ENCODE measurements at places on chromosomes 2 and 18.
A peak's percentile ranks its signal among the peaks of the same experiment; 100 is the strongest.

DNA sequence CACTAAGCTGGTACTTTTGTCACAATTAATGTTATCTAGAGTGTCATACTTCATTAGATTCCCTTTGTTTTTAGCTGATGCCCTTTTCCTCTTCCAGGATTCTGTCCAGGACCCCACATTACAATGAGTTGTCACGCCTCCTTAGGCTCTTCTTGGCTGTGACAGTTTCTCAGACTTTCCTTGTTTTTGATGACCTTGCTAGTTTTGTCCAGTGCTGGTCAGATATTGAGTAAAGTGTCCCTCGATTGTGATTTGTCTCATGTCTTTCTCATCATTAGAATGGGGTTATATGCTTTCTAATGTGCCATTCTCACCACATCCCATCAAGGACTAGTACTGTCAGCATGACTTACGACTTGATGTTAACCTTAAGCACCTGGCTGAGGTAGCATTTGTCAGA is 162.3 kb downstream of the FHOD3 start:
- no peak for DNase-seq

DNA sequence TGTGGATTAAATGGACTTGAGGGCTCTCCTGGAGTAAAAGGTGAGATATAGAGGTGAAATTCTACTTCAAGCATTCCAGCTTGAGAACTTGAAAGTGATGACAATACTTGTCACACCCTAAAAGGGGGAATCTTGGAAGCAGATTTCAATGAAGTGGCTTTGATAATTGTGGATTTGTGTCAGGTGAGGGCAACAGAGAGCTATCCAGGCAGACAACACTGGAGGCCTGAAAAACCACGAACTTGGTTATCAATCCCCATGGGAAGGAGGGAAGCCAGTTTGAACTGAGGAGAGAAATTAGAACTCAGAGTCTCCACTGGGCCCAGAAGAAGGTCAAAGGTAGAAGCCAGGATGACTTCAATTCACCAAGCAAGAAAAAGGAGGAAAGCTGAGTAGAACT is 263.9 kb downstream of the FIGN start:
- DNase-seq = no peak

- DNase-seq = peak; percentile 90
Measured at GRCh38 chr2:227717687-227718567, at the start of gene SLC19A3. TSS of gene SLC19A3 (minus strand) at chr2:227718028. CDS start at chr2:227702318, 15,710 bp downstream.

- DNase-seq = no peak
Measured at GRCh38 chr2:29394981-29395350, 279.8 kb downstream of the CLIP4 start.

- no peak for DNase-seq
Measured at GRCh38 chr2:30481323-30481800, 34.3 kb downstream of the LCLAT1 start.

DNA sequence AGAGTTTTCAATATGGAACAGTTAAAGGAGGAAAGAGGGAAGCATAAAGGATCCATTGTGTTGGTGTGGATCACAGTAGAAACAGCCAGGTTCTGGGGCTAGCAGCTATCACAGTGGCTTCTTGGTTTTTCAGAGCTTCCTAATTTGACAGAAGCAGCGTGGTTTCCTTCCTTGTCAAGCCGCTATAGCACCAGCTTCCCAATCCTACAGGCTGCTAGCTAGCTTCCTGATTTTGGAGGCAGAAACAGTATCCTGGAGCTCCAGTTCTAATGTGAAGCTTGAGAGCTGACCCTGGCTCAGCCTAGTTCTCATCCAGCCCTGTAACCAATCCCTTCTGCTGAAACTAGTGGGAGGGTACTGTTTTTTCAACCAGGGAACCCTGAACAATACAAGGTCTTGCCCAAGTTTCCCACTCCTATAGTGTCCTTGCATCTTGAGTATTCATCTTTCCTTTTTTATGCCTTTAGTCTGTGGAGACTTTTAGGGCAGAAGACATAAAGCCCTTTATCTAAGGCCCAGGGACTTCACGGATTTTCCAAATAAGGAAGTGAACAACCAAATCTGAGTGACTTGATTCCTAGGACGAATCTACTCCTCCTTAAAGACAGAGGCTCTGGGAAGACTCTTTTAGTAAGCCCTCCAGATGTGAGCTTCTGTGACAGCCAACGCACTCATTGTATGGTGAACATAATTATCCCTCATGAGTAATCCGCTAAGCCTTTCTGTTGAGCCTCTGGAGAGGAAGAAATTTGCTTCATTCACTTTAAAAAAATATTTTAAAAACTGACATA is 33.8 kb downstream of the CCDC93 start:
- DNase-seq = no peak

DNA sequence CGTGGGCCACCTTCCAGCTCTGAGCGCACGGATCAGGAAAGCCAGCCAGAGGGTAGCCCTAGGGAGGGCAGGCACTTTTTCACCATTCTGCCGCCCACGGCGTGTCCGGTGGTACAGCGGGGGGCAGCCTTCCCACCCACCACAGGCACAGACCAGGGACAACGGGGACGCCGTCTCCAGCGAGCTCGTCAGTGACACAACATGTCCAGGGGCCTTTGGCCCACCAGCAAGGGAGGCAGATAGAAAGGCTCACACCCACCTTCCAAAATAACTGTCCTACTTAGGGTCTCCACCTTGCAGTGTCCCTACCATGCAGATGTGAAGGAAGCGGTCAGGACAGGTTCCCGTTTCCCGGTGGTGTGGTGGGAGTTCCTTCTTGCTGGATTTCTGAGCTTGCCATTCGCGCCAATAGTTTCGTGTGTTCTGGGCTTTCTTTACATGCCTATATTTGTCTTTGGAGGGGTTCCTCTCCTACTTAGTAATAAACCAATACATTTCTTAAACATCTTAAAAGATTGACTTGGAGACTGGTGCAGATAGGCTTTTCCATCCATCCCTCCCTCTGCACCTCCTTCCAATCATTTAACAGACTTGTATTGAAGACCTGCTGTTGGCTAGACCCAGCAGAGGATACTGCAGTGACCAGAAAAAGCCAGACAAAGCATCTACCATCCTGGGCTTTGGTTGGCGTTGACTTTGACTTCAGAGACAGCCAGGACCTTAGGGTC is 872 bp downstream of the ASB1 start:
- no peak for DNase-seq

GRCh38 chr2:36329251-36329650 is 26.3 kb upstream of the CRIM1 start:
- no peak for DNase-seq
